ENCODE measurements at places on chromosomes 12 and 14.
A peak's percentile ranks its signal among the peaks of the same experiment; 100 is the strongest.

GRCh38 chr12:68557011-68557730 lies 53.5 kb upstream of the RAP1B start:
- DNase-seq, result no peak

- no peak for DNase-seq
Measured at GRCh38 chr14:30020271-30020670, 92.6 kb upstream of the PRKD1 start.

DNA sequence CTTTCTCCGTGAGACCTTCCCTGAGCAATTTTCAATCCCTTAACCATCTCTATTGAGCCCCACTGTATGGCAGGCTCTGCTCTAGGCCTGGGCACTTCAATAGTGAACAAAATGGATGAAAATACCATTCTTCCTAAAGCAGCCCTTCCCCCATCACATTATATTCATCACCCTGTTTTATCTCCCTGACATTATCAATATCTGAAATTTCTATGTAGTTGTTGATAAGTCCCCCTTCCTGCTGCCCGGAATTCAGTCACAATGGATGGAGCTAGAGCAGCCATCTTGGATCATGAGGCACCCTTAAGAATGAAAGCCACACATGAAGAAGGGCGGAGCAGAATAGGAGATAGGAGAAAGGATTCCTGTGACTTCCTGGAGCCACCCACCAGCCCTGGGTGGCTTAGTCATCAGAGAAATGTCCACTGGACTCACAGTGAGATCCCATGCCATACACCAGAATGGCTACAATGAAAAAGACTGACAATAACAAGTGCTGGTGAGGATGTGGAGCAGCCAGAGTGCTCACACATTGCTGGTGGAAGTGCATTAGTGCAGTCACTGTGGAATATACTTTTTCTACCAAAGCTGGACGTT lies 33.9 kb downstream of the SCARB1 start:
- DNase-seq, result no peak

DNA sequence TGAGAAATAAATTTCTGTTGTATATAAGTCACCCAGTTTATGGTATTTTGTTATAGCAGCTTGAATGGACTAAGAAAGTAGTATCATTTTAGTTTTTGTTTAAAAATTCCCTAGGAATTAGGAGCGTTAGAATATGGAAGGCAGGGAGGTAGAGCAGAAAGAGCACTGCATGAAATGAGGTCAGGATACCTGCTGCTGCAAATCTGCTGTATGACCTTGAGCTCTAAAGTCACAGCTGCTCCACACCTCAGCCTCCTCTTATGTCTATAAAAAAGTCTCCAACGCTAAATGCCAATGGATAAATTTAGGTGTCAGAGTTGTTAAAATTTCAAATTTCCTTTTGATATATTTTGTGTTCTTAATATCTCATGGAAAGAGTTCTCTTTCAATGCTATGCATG lies 181.0 kb upstream of the GZMB start:
- no peak for DNase-seq

DNA sequence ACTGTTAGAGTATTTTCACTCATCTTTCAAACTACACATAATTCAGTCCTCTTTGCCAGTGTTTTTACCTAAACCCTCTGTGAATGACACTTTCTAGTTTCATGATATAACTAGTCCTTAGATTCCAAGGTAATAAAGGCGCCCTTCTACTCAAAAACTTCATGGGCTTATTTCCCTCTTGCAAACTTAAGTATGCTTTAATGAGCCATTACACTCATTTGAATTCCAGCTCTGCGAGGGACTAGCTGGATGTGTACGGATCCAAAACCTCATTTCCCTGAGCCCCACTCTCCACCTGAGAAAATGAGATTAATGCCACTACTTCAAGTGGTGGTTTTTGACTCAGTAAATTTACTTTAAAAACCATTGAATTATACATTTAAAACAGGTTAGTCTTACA lies 141.1 kb downstream of the NDUFA12 start:
- DNase-seq, result no peak

DNA sequence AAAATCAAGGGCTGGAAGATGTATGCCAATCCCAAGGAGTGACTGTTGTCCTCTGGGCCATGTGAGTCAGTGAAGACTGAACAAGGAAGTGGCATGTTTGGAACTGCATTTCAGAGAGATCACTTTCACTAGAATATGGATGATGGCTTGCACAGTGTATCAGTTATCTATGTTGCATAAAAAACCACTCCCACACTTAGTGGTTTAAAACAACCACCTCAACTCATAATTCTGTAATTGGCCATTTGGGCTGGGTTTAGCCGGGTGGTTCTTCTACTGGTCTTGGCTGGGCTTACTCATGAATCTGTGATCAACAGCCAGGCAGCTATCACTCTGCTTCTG lies 15.4 kb downstream of the BDKRB1 start:
- no peak for DNase-seq

- peak; percentile 57 for DNase-seq
Measured at GRCh38 chr12:674272-674781, 11.1 kb upstream of the NINJ2 start.

DNA sequence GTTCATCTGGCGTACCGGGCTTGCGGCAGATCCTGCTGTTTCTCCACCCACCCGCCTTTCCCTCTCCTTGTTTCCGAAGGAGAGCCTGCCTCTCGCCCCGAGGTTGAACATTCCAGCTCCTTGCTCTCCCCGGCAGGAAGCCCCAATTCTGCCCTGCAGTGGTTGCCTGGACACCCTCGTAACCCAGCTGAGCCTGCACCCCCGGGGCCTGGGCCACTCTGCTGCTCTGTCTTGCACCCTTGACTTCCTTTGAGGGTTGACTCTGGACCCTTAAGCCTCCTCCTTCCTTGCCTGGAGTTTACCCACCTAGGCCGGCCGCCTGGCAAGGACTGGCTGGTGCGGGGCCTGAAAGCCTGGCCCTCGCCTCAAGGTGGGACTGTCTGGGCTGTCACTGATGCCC lies 25.8 kb upstream of the NCOR2 start:
- no peak for DNase-seq

GRCh38 chr12:108629824-108630476 lies 3.7 kb downstream of the SELPLG start:
- DNase-seq, result peak; percentile 47

GRCh38 chr14:30283822-30284446 lies 275.0 kb upstream of the G2E3 start:
- DNase-seq, result no peak

DNA sequence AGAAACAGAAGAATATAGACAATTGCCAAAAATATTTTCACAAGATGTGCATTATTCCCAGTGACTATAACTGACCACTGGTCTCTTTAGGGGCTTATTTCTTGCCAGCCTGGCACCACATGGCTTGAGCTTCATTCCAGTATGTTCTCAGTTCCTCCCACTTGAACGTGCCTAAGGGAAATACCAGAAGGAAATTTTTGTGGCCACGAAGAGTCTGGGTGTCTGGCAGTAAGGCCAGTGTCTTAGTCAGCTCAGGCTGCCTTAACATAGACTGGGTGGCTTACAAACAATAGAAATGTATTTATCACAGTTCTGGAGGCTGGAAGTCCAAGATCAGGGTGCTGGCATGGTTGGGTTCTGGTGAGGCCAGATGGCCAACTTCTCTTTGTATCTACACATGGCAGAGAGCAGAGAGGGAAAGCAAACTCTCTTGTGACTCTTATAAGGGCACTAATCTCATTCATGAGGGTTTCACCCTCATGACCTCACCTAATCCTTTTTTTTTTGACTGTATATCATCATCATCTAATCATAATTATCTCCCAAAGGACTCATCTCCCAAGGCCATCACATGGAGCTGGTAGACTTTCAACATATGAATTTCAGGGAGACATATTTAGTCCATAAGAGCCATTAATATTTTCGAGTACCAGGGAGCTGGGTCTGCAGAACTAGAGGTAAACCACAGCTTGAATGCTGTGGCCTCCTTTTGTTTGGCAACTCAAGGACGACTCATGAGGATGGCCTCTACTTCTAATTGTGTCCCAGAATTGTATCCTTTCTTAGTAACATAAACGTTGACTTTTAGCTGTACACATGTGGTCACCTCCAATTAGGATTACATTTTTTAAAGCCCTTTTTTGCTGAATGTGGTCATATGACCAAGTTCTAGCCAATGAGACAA lies 5.1 kb upstream of the SMOC1 start:
- DNase-seq, result no peak

- DNase-seq, result no peak
Measured at GRCh38 chr12:108638141-108638827, 4.6 kb upstream of the SELPLG start.

DNA sequence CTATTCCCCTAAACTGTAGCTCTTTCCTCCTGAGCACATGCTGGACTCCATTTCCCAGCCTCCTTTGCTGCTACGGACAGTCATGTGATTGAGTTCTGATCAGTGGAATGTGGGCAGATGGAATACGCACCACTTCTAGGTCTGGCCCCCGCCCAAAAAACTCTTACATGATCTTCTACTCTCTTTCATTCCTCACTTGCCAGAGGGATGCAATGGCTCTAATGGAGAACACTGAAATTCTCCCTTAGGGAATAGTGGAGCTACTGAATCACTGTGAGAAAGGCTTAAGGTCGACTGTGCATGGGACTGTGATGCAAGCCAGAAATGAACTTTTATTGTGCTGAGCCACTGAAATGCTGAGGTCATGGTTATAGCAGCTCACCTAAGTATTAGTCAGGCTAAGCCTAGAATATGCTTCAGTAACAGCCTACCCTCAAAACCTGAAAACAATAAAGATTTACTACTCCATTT lies 13.0 kb upstream of the TMED2 start:
- no peak for DNase-seq

DNA sequence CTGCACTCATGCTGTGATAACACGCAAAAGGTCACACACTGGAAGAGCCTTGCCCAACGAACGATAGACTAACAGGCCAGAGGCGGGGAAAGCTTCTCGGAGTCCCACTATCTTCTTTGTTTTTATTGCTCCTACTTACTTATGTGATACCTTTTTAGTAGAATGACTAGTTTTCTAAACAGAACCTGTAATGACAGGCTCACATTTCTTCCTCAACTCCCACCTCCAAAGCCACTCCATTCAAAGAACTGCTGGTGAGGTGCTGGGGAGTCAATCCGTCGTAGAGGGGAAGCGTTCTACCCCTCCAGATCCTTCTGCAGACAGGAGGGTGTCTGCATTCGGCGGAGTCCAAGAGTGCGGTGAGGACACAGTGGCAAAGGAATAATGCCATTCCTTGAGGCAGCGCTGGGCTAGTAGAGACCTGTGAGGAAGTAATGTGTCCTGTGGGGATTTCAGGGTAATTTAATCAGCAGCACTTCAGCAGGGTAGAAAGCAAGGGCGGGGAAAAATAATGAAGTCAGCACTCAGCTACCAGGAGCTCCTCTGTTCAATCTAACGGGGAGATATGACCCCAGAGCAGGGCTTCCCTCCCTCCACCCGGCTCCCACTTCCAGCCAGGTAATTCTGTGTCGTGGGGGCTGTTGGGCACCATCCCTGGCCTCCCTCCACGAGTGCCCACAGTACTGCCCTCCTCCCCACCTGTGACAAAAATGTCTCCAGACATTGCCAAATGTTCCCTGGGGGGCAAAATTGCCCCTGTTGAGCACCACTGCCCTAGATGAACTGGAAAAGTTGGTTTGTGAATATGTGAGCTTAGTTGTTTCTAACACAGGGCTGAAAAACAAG lies 25.2 kb downstream of the SPRING1 start:
- no peak for DNase-seq

- no peak for DNase-seq
Measured at GRCh38 chr12:132447731-132448462, 42.1 kb upstream of the FBRSL1 start.

- DNase-seq, result no peak
Measured at GRCh38 chr12:132305991-132306884, 23.2 kb downstream of the GALNT9 start.

- no peak for DNase-seq
Measured at GRCh38 chr12:117084405-117085317, 14.6 kb downstream of the TESC start.

DNA sequence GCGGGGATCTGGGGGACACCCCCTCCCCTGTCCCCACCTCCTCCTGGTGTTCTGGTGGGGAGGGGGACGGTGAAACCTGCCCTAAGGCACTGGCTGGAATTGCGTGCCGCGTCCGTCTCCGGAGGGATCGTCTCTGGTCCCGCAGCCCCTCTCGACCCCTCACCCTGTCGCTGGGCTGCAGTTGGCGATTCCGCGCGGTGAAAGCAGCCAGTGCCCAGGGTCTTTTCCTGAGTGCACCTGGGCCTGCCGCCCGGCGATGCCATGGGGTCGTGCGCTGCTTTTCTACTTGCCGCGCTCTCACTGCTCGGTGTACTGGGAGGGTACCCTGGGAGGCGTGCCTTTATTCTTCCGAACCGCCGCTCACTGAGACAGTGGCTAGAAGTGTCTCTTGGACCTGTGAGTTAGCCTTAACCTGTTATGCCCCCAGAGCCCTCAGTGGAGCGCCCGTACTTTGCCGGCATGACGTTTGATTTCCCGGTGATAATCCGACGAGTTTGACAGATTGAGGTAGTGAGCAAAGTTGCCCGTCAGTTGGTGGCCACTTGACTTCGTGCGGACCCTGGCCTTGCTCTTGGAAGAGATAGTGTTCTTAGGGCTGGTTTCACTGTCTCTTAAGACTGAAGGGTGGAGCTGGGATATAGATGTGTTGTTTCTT lies 788 bp downstream of the SFSWAP start:
- no peak for DNase-seq

GRCh38 chr12:570435-570920 lies 92.8 kb downstream of the NINJ2 start:
- DNase-seq, result no peak

DNA sequence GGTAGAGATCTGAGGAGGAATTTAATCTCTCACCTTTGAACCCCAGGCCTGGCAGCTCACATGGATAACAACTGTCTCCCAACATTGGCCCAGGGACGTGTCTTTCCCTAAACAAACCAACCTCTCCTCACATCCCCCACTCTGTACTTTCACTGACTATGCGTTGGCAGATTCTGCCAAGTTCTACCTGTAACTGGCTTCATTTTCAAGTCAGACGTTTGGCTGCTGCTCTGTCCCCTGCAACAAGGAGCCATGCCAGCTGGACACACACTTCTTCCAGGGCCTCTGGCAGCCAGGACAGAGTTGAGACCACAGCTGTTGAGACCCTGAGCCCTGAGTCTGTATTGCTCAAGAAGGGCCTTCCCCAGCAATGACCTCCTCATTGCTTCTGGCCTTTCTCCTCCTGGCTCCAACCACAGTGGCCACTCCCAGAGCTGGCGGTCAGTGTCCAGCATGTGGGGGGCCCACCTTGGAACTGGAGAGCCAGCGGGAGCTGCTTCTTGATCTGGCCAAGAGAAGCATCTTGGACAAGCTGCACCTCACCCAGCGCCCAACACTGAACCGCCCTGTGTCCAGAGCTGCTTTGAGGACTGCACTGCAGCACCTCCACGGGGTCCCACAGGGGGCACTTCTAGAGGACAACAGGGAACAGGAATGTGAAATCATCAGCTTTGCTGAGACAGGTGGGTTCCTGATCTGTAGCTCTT lies at the start of gene INHBC:
Gene INHBC (plus strand): TSS at position 268 of the 707 bp plus-strand sequence. CDS start 103 bp downstream, at position 371.
- no peak for DNase-seq

- DNase-seq, result no peak
Measured at GRCh38 chr12:119423285-119423684, 88.8 kb downstream of the CCDC60 start.

Data from activated CD4-positive, alpha-beta T cell treated with anti-CD3 and anti-CD28 coated beads, Interleukin-2, amount 50 U/mL, for 1 hour (primary cell).